Activated CD4-positive, alpha-beta memory T cell treated with anti-CD3 and anti-CD28 coated beads, Interleukin-2, amount 10 ng/mL, durations not matched to agents 7 days and 5 days (primary cell): ENCODE measurements at places on chromosomes 13 and 19.

GRCh38 chr13:90445179-90445578 lies 902.3 kb upstream of the MIR17HG start:
- H3K27me3 ChIP-seq = no peaks in the 10 kb centered on the region
- no peak overlapping the region for H3K4me3 ChIP-seq
- DNase-seq = no peak
- no peaks in the 10 kb centered on the region for H3K4me1 ChIP-seq
- no peak overlapping the region for H3K27ac ChIP-seq

- no peaks in the 10 kb centered on the region for H3K4me1 ChIP-seq
- peaks cover 11% of the 10 kb centered on the region for H3K27me3 ChIP-seq
- H3K4me3 ChIP-seq = no peak overlapping the region
- DNase-seq = no peak
Observed at GRCh38 chr13:91278291-91278690, 69.2 kb upstream of the MIR17HG start.

DNA sequence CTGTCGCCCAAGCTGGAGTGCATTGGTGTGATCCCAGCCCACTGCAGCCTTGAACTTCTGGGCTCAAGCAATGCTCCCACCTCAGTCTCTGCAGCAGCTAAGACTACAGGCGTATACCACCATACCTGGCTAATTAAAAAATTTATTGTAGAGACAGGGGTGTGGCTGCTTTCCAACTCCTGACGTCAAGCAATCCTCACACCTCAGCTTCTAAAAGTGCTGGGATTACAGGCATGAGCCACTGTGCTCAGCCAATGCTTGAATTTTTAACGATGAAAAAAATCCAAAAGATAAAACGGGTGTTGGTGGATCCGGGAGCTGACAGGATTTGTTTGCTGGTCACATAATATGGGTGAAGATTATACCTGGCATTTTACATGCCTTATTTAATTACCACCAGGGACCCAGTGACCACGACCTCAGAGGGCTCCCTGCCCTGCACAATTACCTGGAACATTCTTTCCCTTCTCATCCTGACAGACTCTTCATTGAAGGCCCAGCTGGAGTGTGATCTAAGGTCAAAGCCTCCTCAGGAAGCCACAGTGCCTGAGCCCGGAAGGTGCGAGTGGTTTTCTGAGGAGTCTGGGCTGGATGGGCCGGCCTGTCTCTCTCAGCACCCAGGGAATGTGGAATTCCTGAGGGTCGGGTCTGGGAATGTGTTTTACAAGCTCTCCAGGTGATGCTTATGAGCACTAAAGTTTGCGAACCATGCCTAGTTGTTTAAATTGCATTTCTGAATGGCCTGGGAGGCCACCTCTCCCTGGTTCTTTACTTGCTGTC lies 193.3 kb downstream of the USP12 start:
- H3K36me3 ChIP-seq = no peaks in the 10 kb centered on the region
- DNase-seq = no peak
- H3K4me3 ChIP-seq = no peak overlapping the region
- no peak overlapping the region for H3K27ac ChIP-seq
- peaks cover 4% of the 10 kb centered on the region for H3K4me1 ChIP-seq
- H3K27me3 ChIP-seq = peaks cover 9% of the 10 kb centered on the region

DNA sequence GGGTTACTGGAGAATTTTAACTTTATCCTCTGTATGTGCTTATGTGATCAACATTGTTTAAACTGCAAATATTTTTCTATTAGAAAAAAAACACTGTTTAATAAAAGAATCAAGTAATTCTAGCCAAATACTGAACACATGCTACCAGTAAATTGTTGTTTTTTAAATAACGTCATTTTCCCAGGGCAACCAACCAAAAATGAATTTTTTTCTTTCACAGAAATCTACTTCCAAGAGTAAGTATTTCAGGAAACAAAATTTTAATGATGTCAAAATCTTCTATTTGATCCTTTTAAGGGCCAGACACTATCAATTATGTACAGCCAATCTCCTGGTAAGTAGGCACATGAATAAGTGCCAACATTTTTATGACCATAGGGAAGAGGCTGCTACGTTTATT lies 57.1 kb downstream of the TUBGCP3 start:
- H3K36me3 ChIP-seq = peaks cover 9% of the 10 kb centered on the region
- no peaks in the 10 kb centered on the region for H3K27me3 ChIP-seq
- H3K4me3 ChIP-seq = no peak overlapping the region
- no peak for DNase-seq

- H3K4me3 ChIP-seq = no peak overlapping the region
- H3K36me3 ChIP-seq = no peaks in the 10 kb centered on the region
- H3K27ac ChIP-seq = no peak overlapping the region
- H3K27me3 ChIP-seq = no peaks in the 10 kb centered on the region
Observed at GRCh38 chr13:36061621-36062020, 69.6 kb downstream of the DCLK1 start.

- no peaks in the 10 kb centered on the region for H3K27me3 ChIP-seq
- no peaks in the 10 kb centered on the region for H3K4me1 ChIP-seq
- DNase-seq = no peak
- H3K27ac ChIP-seq = no peak overlapping the region
Observed at GRCh38 chr13:59587030-59587429, 576.7 kb downstream of the DIAPH3 start.
